MCF 10A (cell line): ENCODE measurements at places on chromosomes 1 and 21.

DNA sequence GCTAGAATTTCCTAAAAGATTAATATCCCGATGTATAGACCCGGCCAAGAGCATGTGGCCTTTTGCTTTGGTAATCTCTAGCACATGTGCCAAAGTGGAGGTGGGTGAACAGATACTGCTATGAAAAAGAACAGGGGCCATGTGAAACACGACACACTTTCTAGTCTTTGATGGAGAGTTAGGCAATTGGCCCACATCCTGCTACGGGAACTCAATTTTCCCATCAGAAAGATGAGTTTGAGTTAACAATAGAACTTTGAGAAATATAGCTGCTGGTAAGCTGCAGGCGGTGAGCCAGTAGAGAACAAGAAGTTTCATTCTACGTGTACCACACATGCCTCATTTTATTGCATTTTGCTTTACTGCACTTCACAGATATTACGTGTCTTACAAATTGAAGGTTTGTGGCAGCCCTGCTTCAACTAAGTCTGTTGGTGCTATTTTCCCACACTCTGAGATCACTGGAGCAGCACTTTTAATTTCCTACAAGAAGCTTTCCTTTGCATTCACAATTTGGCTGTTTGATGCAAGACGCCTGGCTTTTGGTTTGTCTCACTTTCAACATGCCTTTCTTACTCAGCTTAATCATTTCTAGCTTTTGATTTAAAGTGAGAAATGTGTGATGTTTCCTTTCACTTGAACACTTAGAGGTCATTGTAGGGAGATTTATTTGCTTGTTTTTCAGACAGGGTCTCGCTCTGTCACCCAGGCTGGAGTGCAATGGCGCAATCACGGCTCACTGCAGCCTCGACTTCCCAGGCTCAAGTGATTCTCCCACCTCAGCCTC, 46.3 kb downstream of the HTR6 start:
- DNase-seq: no peak

GRCh38 chr1:68384321-68384813, 65.4 kb downstream of the RPE65 start:
- DNase-seq: peak; percentile 98

DNA sequence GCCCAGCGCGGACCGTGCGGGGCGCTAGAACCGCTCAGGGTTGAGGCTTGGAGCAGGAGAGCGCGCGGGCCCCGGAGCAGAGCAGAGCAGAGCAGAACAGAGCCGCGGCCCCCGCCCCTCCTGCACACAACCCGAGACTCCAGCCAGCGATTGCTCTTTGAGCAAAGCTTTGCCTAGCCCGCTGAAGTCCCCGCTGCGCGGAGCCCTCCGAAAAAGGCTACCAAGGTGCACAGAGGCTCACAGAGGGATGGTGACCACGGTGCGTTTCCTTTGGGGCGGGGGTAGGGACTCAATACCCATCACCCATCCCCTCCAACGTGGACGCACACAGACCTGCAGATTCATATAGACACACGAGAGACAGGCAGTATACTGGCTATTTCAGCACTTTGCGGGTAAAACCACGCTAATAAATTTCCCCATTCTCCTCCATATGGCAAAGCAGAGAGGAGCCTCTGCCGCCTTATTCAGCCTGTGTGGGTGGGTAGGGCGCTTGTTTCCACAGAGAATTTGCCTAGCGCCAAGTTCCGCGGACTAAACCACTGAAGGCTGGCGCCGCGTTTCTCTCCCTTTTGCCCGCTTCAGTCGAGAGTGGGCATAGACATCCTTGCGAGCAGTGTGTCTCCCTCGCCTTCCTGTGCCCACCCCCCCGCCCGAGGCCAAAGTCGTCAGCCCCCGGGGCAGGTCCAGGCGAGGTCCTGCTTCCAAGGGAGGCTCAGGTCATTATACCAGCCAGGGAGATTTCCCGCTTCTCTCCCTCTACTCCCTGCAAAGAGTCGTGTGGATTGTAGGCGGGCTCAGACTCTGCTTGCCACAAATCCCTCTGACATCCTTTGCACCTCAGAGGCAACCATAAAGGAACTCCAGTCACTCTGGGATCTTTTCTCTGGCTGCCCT, 8.5 kb downstream of the HLX start:
- DNase-seq: no peak

GRCh38 chr1:41895552-41895951, 23.2 kb downstream of the HIVEP3 start:
- peak; percentile 29 for DNase-seq

DNA sequence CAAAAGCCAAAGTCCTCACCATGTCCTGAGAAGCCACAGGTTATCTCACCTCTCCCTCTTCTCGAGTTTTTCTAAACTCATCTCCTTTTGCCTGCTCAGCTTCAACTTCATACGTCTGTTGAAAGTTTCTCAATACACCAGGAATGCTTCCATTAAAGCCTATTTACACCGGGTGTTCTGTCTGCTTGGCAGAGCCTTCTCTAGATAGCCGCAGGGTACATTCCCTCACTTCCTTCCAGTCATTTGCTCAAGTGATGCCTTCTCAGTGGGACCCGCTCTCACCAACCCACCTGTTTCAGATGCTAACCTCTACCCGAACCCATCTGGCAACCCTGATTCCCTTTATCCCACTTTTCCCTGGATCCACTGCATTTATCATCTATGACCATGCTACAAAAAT, 257.0 kb upstream of the ADGRL2 start:
- no peak for DNase-seq

DNA sequence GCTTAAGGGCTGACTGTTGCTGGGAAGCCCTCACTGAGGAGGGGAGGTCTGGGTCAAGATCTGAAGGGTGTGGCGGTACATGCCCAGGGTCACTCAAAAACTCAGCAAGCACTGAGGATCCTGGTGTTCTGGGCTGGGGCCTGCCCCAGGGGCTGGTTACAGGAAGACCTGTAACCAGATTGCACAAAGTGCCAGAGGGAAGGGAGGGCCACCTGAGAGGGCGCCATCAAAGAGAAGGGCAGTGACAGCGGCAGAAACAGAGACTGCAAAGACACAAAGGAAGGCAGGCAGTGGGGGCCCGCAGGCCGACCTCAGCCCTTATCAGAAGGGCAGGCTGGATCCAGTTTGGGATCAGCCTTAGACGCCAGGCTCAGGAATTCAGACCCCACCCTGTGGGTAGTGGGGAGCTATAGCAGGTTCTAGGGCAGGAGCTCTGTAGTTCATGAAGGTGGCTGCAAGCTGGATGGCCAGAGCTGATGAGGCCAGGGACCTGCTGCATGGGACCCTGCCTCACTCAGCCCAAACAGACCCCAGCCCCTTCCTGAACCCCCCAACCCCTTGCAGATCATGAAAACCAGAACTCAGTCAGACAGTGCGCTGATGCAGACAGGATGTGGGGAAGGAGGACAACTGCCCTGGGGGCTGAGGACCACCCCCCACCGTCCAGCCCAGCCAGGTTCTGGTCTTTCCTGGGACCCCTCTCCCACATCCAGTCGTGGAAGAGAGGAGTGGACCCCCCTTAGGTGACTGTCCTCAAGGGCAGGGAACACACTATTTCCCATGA, 3.9 kb downstream of the SH2D5 start:
- no peak for DNase-seq

GRCh38 chr1:218499011-218499691, 154.0 kb downstream of the TGFB2 start:
- peak; percentile 63 for DNase-seq

GRCh38 chr1:183209533-183210158, 23.6 kb downstream of the LAMC2 start:
- peak; percentile 96 for DNase-seq

DNA sequence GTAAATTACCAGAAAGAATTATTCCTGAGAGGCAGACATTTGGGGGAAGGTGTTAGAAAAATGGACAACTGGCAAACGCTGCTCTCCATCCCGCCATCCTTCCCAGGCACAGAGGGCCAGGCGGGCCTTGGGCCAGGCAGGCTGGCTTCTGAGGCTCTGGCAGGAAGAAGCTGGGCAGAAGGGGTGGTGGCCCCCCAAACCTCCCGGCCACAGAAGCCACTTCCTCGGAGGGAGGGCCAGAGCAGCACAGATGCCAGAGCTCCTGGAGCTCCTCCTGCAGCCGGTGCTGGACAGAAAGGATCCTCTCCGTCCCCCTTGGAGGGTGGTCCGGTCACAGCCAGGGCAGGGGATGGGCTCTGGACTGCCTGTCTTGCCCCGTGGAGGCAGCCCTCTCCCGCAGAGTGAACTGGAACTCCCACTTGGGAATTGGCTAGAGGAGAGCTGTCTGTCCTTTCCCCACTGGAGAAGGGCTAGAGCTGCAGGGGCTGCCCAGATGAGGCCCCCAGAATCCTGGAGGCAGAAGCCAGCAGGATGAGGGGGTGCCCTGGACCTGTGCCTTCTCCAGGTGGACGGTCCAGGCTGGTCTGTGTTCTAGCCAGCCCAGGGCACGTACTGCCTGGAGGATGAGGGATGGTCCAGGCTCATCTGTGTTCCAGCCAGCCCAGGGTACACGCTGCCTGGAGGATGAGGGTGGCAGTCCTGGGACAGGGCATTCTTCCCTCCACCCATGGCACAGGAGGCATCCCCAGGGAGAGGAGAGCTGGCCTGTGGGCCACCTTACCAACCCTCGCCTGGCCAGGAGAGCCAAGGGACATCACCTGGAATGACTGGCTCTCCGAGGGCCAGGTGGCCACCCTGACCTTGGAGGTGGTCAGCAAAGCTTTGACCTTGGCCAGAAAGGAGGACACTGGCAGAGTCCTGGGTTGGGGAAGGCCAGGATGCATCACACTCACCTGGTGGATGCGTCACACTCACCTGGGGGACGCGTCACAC, 47.4 kb upstream of the ACTRT2 start:
- no peak for DNase-seq

DNA sequence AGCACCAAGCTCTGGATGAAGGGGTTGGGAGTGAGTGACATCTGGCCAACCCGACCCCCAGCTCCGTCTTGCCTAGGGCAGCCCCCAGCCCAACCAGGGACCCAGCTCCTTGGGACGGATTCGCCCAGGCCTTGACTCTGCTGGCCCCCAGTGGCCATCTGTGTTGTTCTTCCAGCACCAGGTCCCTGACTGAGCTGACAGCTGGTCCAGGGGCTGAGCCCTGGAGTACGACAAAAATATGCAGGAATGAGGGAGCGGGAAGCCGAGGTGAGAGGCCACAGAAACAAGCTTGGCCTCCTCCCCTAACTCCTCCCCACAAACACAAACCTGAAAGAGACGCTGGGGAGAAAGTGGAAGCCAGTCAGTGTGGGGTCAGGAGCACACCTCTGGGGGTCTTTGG, 55.0 kb upstream of the PAX7 start:
- DNase-seq: no peak

DNA sequence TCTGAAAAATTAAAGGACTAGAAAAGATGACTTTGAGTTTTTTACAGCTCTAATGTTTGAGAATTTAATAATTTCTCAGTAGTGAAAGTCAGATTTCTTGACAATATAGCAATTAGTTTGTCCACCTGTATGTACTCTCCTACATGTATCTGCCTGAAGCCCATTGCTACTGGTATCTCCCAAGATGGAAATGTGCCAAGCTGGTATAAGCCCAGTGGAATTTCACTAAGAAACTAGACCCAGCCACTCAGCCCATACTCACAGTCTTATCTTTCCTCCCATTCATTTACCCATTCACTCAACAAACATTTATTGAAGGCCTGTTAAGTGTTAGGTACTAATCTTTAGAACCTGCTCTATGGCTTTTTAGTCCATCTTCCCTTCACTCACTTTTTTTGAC, 21.6 kb upstream of the TRIM45 start:
- no peak for DNase-seq

GRCh38 chr1:91582431-91582921, 81.8 kb downstream of the CDC7 start:
- DNase-seq: peak; percentile 37

- DNase-seq: no peak
These were observed 55.7 kb downstream of the ADGRL4 start for GRCh38 chr1:78950826-78951225.

GRCh38 chr1:201275253-201275666, 8.0 kb upstream of the PKP1 start:
- DNase-seq: peak; percentile 100

DNA sequence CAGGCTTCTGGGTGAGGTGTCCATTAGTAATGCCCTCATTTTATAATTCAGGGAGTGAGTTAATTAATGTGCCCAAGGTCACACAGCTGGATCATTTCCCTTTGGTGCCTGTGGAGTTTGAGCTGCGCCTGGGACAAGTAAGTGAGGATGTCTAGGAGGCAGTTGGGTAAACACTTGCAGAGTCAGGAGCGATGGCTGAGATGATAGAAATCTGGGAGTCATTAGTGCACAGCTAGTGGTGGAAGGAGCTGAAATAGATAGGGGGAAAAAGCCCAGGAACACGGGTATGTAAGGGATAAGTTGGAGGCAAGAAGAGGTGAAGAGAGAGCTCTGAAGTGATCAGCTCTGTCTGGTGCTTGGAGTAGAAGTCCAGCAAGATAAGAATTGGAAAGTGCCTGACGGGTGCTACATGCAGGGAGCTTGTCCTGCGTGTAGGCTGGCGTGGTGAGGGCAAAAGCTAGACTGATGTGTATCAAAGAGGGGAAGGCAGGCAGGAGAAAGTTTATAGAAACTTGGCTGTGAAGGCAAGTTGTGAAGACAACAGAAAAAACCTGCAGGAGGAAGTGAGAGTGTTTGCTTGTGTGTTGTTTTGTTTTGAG, 1.7 kb upstream of the SCAF4 start:
- no peak for DNase-seq

- DNase-seq: no peak
These were observed 14.0 kb downstream of the RAB4A start for GRCh38 chr1:229284887-229285286.

GRCh38 chr1:57422271-57423134, 1.4 kb downstream of the DAB1 start:
- no peak for DNase-seq

DNA sequence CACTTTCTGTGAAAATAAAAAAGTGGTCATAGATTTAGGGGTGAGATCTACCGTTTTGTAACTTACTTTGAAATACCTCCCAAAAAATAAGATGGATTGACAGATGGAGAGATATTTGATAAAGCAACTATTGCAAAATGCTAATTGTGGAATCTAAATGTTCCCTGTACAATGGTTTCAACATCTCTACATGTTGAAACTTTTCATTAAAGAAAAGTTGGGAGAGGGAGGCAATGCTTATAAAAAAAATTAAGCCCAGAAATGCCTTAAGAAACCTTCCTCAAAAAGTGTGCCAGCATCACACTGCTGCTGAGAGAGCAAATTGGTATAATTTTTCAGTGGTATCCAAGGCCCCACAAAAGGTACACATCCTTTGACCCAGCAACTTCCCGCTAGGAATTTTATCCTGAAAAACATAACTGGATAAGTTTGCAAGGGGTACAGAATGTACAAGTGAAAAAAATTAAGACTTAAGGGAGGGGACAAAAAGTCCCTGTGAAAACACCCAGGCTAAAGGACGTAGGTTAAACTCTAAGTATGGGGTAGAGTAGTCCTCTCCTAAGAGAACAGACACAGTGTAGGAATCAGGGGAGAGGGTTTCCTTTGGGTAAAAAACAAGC, 84.3 kb downstream of the TGFBR3 start:
- no peak for DNase-seq

GRCh38 chr1:209751627-209752231, 4.1 kb upstream of the TRAF3IP3 start:
- DNase-seq: no peak
